ENCODE measurements at places on chromosomes 5 and 9.

- DNase-seq = no peak
Measured at GRCh38 chr9:124271660-124272059, 13.9 kb downstream of the NEK6 start.

- no peak for DNase-seq
Measured at GRCh38 chr9:118003240-118003639, 299.0 kb downstream of the TLR4 start.

- no peak for DNase-seq
Measured at GRCh38 chr5:136513430-136513829, 148.1 kb upstream of the TRPC7 start.

DNA sequence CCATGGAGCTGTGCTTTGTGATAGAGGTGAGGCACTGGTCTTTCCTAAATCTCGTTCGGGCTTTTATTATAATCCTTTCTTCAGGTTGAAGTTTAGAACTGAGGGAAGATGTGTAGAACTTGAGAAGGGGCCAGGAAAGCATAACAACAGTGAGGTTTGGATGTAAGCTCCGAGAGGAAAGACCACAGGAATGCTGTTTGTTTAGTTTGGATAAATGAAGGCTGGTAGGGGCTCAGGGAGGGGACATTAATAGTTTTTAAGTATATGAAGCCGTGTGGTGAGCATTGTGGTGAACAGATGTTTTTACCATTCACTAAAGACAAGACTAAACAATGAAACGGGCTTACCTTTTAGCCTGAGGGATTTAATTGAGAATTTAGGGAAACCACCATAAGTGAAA lies 130.8 kb downstream of the ARHGAP26 start:
- DNase-seq = no peak

DNA sequence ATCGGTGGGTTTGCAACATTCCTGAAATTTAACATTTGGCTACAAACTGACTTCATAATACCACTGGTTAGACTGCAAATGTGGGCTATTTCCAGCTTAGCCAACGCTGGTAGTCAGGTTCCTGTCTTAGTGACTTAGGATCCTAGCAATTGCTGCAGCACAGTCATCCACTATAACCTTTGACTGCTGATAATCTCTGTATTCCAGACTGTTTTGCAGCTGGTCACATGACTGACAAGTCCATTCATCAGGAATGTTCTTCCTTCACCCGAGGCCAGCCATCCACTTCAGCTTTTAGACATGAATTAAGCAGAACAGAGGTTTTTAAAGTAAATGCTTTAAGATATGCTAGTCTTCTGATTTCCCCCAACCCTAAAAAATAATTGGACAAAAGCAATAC lies 425.9 kb upstream of the MPDZ start:
- DNase-seq = no peak

GRCh38 chr9:112326194-112326593 lies 7.2 kb downstream of the PTBP3 start:
- DNase-seq = no peak

- DNase-seq = no peak
Measured at GRCh38 chr5:29697278-29697677, 1496.2 kb upstream of the CDH6 start.

DNA sequence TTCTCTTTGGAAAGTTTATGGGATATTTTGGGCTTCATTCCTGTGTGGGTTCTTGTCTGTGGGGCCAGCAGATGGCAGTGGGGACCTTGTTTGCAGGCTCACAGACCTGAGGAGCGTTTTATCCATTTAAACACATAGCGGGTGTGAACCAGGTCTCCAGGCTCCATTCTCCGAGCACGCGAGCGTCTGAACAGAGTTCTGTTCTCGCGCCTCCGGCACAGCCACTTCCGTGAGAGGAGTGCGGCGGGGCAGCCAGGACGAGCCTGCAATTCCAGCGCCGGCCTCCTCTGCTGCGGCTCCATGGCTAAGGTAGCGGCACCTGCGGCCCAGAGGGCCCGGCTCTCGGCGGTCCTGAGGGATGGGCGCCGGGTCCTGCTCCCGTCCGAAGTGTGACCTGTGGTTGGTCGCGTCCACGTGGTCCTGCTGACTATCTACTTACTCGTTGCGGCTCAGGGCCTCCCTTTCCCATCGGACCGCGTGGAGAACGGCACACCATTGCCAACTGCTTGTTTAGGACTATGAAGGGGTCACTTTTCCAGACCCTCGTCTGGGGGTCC lies 7.3 kb downstream of the NRARP start:
- no peak for DNase-seq
